Chondrocyte (in vitro differentiated cells): ENCODE measurements at places on chromosomes 4 and X. TPM values are rescaled to one million over a fixed set of nuclear protein-coding genes. Genes with fewer than 3 reads are reported as not detected.

DNA sequence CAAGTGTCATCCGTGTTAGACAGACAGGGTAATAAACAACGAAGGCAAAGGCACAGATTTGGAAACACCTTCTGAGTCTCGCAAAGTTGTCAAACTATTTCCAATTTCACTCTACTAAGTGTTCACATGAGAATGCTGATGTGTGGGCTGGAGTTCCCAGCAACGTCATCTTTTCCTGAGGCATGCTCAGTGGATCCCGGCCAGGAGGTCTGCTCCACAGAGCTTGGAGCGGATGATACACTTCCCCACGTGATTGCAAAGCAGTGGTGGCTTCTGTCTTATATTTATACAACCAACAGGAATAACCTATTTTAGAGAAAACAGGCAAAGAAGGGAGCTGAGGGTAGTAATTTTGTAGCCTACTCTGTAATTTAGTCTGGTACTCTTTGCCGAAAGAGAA is 40.1 kb upstream of the PDK3 start:
- DNase-seq = no peak

DNA sequence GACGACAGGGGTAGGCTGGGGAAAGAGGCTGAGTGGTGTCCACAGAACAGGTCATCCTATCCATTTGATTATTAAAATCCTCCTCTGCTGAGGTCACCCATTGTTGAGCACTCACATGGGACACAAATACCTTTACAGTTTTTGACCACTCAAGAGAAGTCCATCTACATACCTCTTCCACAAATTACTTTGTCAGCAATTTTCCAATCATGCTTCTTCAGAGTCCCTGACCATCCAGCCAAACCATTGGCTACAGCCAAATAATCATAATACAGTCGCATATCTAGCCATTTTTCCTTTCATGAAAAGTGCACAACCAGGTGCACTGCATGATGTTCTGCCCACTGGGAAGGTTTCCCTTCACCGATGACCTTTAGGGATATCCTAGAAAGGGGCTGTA is 407.4 kb downstream of the TEX13C start:
- no peak for DNase-seq

- DNase-seq = peak; percentile 90
Measured at GRCh38 chr4:127469959-127470809, 162.6 kb upstream of the INTU start.

DNA sequence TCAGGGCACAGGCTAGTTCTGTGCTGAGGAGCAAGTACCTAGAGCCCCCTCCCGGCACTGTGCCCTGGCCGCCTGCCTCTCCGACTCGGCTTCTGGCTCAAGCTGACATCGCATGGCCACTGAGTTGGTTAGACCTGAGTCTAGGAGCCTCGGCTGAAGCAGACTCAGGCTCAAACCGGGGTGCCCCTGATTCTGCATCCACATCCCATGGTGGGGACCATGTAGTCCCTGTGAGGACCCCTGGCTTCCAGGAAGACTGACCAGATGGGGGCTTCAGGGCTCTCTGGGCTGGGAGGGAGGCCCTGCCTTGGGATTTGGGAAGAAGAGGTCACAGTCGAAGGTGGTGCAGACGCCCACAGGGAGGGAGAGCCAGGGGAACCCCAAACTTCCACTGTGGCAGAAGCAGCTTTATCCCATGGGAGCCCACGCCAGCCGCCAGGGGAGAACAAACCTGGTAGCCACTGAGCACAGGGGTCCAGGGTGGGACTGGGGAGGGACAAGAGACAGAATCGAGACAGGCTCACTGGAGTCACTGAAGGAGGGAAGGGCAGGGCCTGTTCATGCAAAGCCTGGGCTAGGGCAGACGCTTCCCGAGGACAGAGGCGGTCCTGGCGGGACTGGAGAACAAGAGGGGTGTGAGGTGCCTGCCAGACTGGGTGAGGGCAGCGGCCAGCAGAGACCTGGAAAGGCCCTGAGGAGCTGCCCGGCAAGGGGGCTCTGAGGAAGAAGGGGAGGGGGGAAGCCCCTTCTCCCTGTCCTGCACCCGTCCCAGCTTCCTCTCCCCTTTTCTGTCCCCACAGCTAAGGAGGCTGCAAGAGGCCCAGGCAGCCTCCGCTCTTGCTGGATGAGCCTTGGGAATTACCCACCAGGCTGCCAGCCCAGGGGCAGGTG is 1.1 kb downstream of the PDE6B start:
- DNase-seq = peak; percentile 77

GRCh38 chr4:13306356-13306755 is 177.8 kb downstream of the RAB28 start:
- no peak for DNase-seq

- DNase-seq = no peak
Measured at GRCh38 chr4:2393353-2394270, 24.8 kb downstream of the ZFYVE28 start.

MAGEA1 gene
- not detected in 3 replicates for total RNA-seq

DNA sequence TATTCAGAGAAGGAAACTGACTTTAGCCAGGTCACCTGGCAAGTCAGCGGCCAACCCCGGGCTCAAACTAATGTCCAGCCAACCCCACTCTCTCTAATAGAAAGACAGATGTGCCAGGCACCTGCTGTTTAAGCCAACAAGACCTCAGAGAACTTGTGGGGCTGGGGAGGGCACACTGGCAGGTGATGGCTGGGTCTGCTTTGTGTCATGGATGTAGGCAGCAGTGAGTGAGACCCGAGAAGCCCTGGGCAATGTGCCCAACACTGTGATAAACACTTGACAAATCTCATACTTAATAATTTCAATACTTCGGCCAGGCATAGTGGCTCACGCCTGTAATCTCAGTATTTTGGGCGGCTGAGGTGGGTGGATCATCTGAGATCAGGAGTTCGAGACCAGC is 9.0 kb upstream of the CD99L2 start:
- no peak for DNase-seq

RAB28 gene
- total RNA-seq = 11.3 to 14.6 TPM (median 13.8 TPM) in 3 replicates
